ENCODE measurements at places on chromosomes 12 and 14. TPM values are rescaled to one million over a fixed set of nuclear protein-coding genes. Genes with fewer than 3 reads are reported as not detected.
A peak's percentile ranks its signal among the peaks of the same experiment; 100 is the strongest.

DNA sequence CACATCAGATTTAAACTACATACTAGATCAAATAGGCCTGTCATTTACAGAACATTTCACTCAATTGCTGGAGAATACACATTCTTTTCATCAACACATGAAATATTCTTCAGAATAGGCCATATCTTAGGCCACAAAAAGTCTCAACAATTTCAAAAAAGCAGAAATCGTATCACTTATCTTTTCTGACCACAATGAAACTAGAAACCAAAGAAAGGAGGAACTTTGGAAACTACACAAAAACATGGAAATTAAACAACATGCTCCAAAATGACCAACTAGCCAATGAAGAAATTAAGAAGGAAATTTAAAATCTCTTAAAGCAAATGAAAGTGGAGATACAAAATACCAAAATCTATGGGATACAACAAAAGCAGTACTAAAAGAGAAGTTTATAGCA, 35.1 kb downstream of the PARP11 start:
- no peak for DNase-seq

DNA sequence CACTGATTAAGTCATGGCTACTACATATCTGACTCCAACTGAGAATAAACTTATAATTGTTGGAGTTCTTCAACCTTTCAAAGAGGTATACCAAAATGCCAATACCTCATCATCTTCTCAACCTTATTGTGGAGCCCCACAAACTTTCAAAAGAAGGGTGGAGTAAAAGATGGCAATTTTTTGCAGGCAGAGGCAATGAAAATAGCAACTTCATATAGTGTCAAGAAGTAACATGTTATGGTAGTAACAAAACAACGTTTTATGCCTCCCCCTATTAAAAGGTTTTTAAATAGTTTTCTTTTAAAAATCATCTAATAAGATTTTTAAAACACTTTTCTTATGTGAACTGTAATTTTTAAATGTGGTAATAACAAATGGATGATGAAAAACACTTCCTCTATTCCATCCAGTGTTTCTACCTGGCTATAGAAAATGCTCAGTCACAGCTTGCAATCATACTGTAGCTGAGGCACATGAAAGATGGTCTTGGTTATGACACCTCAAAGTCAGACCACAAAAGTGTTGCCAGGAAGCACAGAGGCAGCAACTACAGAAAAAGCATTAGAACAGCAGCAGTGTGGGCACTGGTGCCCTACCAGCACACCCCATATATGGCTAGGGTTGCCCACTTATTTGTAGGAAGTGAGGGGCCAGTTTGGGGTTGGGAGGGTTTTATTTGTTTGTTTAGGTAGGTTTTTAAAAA, 7.0 kb downstream of the PPP1R12A start:
- DNase-seq: no peak

GRCh38 chr12:102685841-102686240, 205.5 kb upstream of the IGF1 start:
- DNase-seq: no peak

The AICDA gene
- not detected for total RNA-seq

The TMTC2 gene
- 13.0 TPM for total RNA-seq

DNA sequence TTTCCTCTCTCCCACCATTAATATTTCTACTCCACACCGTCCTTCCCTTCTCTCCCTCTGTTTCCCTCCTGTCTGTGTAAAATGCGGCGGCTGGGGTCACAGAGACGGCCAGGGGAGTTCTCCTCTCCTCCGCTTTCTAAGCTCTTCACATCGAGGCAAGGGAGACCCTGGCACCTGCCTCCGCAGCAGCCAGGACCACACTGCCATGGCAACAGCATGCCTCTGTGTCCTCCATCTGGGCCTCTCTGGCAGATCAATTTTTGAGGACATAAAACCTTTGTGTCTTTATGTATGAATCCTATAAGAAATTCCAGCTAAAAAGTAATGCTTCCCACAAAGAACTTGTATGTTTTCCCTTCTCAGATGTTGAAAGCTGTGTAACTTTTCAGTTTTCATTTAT, 41.4 kb downstream of the DYRK4 start:
- DNase-seq: no peak

DNA sequence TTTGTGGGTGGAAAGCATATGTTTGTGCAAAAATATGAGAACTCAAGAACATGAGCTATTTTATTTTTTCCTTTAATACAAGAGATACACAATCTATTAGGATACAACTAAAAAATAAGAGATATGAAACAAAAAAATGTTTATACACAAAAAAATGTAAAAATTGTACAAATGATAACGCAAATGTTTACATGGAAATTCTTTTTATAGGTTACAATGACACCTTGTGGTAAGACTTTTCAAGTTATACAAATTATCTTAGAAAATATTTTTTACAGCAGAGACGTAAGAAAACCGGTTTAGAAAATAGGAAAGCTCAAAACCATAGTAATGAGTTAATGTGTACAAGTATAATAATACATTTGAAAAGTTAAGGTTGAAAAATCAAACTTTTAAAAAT, 25.5 kb downstream of the CEP83 start:
- DNase-seq: peak; percentile 20

DNA sequence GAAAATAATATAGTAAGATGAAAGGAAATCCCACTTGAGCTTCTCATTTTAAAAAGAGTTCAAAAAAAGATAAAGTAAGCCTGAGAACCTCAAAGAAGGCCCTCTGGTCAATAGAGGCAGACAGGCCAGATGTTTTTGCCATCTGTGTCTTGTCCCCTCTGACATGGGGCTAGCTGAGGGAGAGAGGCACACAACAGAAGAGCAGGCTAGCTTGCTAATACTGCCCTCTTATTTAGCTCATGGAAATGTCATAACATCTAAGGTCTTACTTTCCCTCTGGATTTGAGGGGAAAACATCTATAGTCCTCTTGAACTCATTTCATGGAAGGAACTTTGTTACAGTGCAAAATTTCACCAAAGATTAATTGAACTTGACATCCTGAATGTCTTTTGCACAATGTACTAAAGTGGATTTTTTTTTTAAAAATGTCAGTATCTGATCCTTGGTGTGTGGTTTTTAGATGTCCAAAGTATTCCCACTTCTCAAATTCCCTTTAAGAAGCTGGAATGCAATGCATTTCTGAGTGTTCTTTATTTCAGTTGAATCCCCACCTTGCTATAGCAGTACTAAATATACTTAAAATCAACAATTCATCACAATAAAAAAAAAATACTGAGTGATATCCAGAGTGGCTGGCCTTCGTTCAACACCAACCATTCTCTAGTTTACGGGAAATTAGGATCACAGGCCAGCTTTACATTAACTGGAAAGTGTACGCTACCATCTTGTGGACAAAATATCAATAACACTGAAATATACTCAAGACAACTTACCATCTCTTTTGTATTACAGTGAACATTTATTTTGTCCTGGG, 176.7 kb downstream of the PAH start:
- peak; percentile 27 for DNase-seq

All from dermis blood vessel endothelial cell (primary cell).